Cardiac muscle cell (in vitro differentiated cells and primary cell): ENCODE measurements at places on chromosomes 12 and 14. TPM values are rescaled to one million over a fixed set of nuclear protein-coding genes. Genes with fewer than 3 reads are reported as not detected.
A peak's percentile ranks its signal among the peaks of the same experiment; 100 is the strongest.

DNA sequence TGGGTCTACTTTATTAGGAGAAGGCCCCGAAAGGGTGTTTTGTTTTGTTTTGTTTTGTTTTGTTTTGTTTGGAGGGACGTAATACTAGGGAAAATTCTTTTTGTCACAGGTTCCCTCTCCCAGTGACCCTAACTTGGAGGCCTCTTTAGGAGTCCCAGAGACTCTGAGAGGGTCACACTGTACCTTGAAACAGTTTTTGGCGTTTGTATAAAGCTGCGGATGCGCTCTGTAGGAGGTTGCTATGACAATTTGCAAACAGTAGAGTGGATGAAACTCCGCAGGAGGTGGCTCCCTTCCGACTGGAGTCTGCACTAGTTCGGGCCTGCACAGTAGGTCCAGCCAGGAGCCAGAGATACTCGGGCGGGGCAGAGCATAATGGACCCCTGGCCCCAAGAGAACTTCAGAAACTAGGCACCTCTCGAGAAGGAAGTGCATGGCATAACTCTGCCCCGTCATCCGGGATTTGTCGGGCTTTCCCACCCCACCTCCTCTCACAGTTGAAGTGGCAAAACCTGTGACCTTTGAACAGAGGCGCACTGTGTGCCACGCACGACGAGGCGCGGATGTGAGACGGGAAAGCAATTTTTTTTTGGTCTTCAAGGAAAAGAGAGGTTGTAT lies 1.3 kb upstream of the DYRK2 start:
- peaks cover 11% of the 10 kb centered on the region for H3K4me1 ChIP-seq
- peak overlapping the region; percentile 61 for H3K4me3 ChIP-seq

- H3K4me3 ChIP-seq = no peak overlapping the region
- no peaks in the 10 kb centered on the region for H3K27me3 ChIP-seq
- no peak overlapping the region for H3K27ac ChIP-seq
Measured at GRCh38 chr14:75084513-75084912, 15.1 kb downstream of the ZC2HC1C start.

DNA sequence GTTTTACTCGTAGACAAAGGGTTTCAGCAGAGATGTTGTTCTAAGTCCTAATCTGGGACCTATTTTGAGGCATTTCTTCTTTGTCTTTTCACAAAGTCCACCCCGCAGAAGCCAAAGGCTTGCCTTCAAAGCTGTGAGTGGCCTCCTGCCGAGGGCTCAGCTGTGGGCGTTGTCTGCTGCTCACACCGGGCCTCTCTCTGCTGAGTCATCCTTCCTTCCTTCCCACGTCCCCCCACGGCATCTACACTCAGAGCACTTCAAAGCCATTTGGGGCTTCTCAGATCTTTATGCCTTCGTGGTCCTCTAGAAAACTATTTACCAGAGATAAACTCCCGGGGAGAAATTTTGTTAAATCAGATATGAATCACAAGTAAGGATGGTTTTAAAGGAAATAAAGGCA lies 115.9 kb upstream of the TMPO start:
- no peaks in the 10 kb centered on the region for H3K27me3 ChIP-seq
- no peak for DNase-seq
- no peak overlapping the region for H3K4me3 ChIP-seq
- H3K27ac ChIP-seq = no peak overlapping the region
- no peaks in the 10 kb centered on the region for H3K36me3 ChIP-seq

Gene PTPRO
- total RNA-seq = 0.07 and 0.12 TPM in 2 replicates

Gene NDRG2
- total RNA-seq = 218 and 234 TPM in 2 replicates

Gene CCDC38
- not detected in 2 replicates for total RNA-seq

Gene TRPV4
- 1.2 and 4.1 TPM in 2 replicates for total RNA-seq

Gene LPAR5
- total RNA-seq = 0.07 and 0.71 TPM in 2 replicates
